ENCODE measurements at places on chromosomes 7 and 10. TPM values are rescaled to one million over a fixed set of nuclear protein-coding genes. Genes with fewer than 3 reads are reported as not detected.

The TYW1 gene
- total RNA-seq, result 12.5 TPM

The TAS2R3 gene
- 0.89 TPM for total RNA-seq

The GHRHR gene
- total RNA-seq, result not detected

The OR6V1 gene
- total RNA-seq, result not detected

The TMEM196 gene
- not detected for total RNA-seq

The FAM25A gene
- not detected for total RNA-seq

The SCART1 gene
- 0.26 TPM for total RNA-seq

The BLNK gene
- total RNA-seq, result not detected

The HYAL4 gene
- total RNA-seq, result 0.39 TPM

The HOXA3 gene
- 3.0 TPM for total RNA-seq

The HOXA13 gene
- total RNA-seq, result not detected

The FGFBP3 gene
- total RNA-seq, result 0.51 TPM

The UNCX gene
- total RNA-seq, result not detected

The PNLIPRP2 gene
- not detected for total RNA-seq

Measured in dermis microvascular lymphatic vessel endothelial cell (primary cell).